ENCODE measurements at places on chromosomes 5 and 9.
A peak's percentile ranks its signal among the peaks of the same experiment; 100 is the strongest.

- DNase-seq: no peak
Measured at GRCh38 chr5:174706997-174707572, 17.3 kb upstream of the MSX2 start.

- DNase-seq: no peak
Measured at GRCh38 chr5:107966201-107966600, 295.5 kb upstream of the EFNA5 start.

DNA sequence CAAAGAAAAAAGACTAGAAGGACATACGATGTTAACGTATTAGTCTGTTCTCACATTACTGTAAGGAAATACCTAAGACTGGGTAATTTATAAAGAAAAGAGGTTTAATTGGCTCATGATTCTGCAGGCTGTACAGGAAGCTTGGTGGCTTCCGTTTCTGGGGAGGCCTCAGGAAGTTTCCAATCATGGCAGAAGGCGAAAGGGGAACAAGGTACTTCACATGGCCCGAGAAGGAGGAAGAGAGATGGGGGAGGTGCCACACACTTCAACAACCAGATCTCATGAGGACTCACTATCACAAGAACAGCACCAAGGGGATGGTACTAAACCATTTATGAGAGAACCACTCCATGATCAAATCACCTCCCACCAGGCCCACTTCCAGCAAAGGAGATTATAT, 110.1 kb downstream of the CARTPT start:
- DNase-seq: no peak

- DNase-seq: no peak
Measured at GRCh38 chr9:101029315-101030085, 973 bp downstream of the PLPPR1 start.

DNA sequence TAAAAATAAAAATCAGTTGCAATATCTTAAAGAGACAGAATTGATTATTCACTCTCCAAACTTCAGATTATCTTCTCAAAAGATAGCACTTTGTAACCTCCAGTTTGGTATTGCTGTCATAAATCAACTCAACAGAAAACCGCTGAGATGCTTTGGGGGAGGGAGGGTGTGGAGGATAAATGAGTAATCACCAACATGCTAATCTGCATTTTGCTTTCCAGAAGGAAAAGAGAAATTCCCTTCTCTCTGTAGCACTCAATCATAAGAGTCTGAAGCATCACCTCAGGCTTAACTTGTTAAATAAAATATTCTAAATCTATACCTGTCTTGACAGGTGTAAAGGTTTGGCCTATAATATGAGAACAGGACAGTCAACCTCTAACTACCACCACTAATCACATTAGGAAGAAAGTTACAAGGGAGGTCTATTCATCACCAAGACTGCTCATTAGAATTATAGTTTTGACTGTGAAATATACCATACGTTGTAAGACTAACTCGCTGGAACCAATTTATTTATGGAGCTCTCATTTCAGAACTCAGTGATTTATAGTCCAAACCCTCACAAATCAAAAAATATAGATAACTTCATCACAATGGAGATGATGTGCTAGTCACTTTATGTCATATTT, 89.0 kb downstream of the PIK3R1 start:
- DNase-seq: no peak

DNA sequence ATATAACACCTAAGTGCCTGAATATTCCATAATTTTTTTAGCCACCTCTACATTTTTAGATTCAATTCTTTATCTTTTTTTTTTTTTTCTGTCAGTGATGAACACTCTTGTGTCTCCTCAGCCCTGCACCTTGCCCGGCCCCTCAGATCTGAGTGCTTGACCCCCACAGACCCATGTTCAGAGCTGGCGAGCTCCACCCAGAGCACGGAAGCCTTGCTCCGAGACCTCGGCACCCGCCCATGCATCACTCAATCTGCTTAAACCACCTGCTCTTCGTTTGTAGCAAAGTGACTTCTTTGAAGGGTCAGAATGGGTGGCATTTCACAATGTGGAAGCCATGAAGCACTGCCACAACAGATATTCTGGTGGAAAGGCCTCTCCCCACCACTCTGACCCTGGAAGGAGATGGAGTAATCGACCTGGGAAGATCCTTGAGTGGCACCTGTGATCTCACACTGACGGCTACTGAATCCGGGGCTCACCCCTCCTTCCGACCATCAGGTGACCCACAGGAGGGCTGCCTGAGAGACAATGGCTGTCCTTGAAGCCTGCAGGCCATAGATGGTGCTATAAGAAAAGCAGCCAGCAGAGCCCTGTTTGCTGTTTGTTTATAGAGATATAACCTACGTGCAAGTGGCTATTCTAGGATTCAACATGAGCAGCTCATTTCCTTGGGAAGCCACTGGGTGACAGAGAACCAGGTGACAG, 261.1 kb upstream of the IRX4 start:
- no peak for DNase-seq

GRCh38 chr5:71623221-71623794, 36.2 kb downstream of the MCCC2 start:
- DNase-seq: no peak

- no peak for DNase-seq
Measured at GRCh38 chr9:136711751-136712689, at the start of gene DIPK1B. DIPK1B (plus strand) TSS chr9:136712572; CDS start chr9:136712666, 94 bp downstream.

- DNase-seq: no peak
Measured at GRCh38 chr9:27371382-27371781, 74.4 kb upstream of the EQTN start.

- DNase-seq: no peak
Measured at GRCh38 chr9:131492070-131492469, 10.6 kb upstream of the POMT1 start.

GRCh38 chr9:20823051-20823450, 139.0 kb downstream of the FOCAD start:
- DNase-seq: no peak

DNA sequence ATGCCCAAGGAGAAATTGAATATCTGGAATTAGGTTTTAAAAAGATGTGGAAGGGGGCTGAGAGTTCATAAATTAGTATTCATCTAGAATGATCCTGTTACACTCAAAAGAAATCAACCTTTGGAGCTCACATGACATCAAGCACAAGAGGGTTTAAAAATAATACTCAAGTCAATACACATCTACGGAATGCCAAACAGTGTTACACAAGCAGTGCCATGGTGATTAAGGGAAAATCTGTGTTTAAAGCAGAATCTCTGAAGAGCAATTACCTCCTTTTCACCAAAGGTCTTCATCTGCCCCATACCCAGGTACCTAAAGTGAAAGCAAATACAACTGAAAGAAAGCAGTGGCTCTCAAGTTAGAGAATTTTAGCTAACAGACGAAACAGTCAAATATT, 261.6 kb downstream of the NFIB start:
- no peak for DNase-seq

- no peak for DNase-seq
Measured at GRCh38 chr5:95086927-95087815, 197.7 kb downstream of the MCTP1 start.

GRCh38 chr5:78896132-78896531, 89.0 kb downstream of the ARSB start:
- DNase-seq: no peak

DNA sequence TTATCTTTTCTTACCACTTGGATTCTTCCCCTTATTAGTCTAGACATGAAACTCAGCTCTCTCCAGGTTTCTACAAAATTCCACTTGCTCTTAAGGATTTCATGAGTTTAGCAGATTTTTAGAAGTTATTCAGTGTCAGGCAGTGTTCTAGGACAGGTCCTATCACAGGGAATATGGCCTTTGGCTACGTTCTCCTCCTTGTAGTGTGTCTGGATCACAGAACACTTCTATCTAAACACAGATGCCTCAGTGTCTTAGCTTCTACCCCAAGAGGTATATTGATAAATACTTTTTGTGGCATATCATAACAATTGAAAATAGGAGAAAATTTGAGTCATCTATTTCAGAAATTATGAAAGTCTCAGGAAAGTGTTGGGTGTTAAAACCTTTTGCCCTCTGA, 15.6 kb downstream of the RAB3C start:
- DNase-seq: no peak

- no peak for DNase-seq
Measured at GRCh38 chr5:98997000-98997399, 68.2 kb upstream of the CHD1 start.

DNA sequence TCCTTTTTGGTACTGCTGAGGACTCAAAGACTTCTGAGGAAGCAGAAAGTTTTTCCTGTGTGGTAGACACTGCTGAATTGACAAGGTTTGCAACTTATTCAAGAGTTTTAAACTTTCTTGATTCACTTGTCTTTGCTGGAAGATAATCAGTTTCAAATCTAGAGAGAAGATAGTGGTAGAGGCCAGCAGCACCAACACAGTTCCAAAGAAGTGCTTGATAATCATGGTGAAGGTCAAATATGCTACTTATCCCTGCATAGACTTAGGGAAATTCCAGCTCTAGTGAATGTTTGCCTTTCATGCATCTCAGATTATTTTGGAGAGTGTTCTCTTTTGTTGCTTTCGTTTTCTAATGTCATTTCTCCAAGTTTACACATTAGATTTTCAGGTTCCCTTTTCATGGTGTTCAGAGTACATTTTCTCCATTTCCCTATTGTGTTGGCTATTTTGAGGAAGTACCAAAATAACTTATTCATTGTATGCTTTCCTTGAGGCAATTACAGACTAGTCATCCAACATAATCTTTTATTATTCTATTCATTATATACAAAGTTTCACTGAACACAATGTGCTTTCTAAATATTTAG, 550 bp downstream of the IFNE start:
- no peak for DNase-seq

DNA sequence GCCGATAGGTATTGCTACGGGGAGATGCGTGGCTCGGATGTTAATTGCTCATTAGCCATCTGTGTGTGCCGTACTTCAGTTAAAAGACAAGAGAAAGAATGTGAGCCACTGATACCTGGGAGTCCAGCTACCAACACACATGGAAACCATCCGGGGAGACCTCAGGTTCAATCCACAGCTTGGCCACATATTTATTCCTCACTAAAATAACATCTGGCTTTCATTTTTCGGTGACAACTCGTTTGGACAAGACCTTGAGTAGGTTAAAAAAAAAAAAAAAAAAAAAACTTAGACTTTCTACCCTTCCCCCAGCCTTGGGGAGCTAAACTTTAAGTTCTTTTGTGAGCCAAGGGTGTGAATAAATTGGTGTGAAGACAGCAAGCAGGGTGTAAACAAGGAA, 84.1 kb downstream of the SLIT3 start:
- DNase-seq: no peak

DNA sequence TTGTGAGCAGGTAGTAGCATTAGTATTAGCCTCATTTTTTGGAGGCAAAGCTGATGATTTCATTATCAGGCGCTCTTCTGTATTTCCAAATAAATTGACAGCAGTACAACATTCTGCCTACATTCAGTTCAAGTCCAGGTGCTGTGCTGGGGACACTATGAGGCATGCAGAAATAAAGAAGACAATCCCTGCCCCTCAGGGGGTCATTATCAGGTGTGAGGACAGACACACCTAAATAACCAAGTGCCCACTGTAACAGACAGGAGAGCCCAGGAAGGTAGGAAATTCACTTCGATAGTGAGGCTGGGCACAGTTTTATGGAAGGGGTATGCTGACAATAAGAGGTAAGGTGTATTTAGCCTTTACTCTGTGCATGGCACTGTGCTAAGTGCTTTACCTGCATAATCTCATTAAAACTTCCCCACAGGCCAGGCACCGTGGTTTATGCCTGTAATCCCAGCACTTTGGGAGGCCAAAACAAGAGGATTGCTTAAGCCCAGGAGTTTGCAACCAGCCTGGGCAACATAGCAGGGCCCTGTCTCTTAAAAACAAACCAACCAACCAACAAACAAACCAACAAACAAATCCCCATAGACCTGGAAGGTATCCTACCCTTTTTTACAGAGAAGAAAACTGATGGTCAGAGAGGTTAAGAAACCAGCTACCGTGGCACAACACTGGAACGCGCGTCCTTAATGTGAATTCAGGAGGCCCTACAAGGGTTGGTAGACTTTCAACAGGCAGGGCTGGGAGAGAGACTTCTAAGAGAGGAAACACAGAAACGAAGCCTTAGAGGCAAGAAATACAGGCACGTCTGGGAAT, 17.5 kb upstream of the GPX3 start:
- DNase-seq: no peak

GRCh38 chr5:96050273-96050880, 88.7 kb upstream of the ELL2 start:
- no peak for DNase-seq

GRCh38 chr5:97840643-97841042, 657.6 kb upstream of the RIOK2 start:
- DNase-seq: no peak

DNA sequence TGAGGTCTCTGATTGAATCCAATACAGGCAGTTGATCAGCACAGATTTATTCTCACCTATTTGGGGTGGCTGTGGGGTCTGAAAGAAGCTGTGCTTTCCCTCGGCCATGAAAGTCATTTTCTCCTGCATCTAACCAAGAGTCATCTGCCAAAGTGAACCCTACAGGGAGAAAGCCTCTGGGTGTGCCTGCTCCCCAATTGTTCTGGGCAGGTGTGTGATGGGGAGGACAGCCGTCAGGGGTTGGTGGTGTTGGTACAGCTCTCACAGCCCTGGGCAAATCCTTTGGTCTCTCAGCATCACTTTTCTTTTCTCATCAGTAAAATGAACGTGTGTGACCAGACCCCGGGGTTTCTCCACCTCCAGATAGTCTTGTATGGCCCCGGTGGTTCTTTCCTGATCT, 2.5 kb downstream of the PHF2 start:
- DNase-seq: no peak

GRCh38 chr5:158857976-158858375, 241.7 kb downstream of the EBF1 start:
- DNase-seq: no peak

GRCh38 chr9:136847826-136848392, 1.3 kb upstream of the PHPT1 start:
- DNase-seq: peak; percentile 46

DNA sequence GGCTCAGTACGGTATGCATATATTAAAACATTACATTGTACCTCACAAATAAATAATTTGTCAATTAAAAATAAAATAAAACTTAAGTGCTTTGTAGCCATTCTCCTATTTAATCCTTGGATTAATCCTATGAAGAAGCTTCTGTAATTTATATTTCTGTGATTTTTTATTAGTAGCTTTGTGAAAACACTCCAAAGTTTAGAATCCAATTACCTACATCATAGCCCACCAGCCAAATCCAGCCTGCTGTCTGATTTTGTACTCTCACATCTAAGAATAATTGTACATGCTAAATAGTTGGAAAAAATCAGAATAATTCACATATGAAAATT, 10.4 kb downstream of the MED7 start:
- no peak for DNase-seq

DNA sequence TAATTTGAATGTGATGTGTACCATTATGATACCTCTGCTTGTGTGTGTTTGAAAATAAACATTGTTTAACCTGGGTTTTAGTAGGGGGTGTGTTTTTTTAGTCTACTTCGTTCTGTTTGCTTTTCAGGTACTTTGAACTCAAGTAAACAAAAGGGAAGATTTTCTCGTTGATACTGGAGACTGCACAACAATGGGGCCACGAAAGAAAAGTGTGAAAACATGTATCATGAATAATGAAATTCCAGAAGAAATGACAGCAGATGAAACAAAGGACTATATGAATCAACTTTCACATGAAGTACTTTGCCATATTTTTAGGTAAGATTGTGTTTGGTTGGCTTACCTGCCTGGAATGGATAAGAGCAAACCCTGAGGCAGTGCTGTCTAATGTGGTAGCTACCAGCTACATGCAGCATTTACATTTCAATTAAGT, 10.8 kb downstream of the FBXO38 start:
- no peak for DNase-seq

All from cortex of kidney (tissue), 1 donor.